NCI-H774 (cell line): ENCODE measurements at places on chromosomes 4 and X.

DNA sequence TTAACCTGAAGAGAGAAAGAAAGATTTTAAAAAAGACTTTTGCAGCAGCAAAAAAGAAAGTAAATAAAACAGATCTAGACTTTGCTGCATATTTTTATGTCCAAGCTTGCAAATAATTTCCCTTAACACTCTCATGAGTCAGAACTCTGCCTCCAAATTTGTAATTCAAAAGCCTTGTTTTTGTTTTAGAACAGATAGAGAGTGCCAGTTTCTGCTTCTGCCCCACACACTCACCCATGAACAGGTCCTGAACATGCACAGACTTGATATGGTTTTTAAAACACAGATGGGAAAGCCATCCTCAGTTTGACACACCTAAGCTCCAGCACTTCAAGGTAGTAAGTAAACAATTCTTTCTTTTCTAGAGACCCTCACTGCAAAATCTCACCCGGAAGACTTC, 39.7 kb upstream of the VCX3B start:
- DNase-seq = no peak

GRCh38 chrX:72316408-72317110, 10.8 kb upstream of the CITED1 start:
- DNase-seq = peak; percentile 8

DNA sequence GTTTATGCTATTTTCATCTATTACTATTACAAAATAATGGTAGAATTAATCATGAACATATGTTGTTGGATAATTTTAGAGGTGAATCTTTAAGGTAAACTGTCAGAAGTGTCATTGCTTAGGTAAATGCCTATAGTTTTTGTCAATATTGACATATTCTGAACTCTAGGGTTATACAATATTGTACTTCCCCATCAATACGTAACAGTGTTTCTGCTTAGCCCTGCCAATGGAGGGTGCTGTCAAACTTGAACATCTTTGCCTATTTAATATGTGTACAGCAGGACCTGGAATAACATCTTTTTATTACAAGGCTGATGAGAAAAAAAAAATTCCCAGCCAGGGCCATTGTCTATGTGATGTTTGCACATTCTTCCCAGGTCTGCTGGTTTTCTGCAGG, 40.8 kb downstream of the ARHGAP24 start:
- DNase-seq = no peak

- DNase-seq = no peak
Measured at GRCh38 chr4:161097821-161098220, 1066.0 kb downstream of the FSTL5 start.

DNA sequence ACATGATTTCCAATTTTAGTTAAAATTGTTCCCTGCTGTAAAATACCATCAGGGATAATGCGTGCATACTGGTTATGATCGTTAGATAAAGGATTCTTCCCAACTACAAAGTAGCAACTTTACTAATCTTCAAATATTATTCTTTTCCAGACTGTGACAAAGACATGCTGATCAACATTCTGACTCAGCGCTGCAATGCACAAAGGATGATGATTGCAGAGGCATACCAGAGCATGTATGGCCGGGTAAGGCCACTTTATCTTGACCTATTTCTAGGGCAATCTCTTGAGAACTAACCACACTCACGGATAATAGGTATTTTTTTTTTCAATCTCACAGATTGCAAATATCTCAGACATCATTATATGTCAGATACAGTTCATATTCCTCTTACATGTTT, 47.0 kb downstream of the ANXA10 start:
- no peak for DNase-seq

DNA sequence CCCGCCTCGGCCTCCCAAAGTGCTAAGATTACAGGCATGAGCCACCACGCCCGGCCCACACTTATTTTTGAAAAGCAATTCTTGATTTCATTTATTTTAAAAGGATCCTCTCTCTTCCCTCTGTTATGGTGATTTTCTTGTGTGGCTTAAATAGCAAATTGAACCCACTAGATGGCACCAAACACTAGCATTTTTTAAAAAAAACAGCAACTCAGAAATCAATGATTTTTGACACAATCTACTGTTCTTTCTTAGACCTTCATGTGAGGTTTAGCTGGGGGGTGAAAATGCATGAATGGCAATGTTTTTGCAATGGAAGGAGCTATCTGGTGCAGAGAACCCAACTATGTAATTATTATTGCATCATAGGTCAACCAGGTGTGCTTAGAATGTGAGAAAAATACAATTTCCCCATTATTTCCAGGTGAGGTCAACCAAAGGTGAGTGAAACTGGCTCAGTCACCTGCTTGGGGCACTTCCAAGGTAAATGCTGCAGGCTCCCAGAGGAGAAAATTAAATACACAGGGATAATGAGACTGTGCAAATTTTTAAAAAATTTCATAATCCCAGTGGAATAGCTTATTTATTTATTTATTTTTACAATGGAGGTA, 226.7 kb upstream of the PRKX start:
- peak; percentile 34 for DNase-seq

GRCh38 chr4:81722290-81722851, 250.7 kb upstream of the RASGEF1B start:
- no peak for DNase-seq

- DNase-seq = no peak
Measured at GRCh38 chr4:177190995-177191580, 118.6 kb upstream of the NEIL3 start.

GRCh38 chr4:47692691-47693090, 145.2 kb downstream of the CORIN start:
- peak; percentile 90 for DNase-seq

GRCh38 chr4:71290074-71290473, 48.7 kb upstream of the SLC4A4 start:
- DNase-seq = no peak

DNA sequence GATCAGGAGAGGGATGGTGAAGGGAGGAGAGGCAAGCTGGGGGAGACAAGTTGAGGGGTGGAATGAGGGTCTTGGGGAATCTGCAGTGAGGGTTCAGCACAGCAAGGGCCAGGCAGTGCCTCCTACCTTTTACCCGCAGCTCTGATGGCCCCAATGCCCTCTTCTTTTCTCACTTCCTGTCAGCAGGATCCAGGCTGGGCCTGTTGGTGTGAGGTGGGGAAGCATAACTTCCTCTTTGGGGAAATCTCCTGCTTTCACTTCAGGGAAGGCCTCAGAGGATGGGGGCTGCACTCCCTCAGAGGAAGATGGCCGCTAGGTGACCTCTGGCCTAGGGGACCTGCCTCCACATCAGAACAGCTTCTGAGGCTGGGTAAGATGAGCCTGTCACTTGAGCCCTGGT, 36.5 kb downstream of the EFNB1 start:
- DNase-seq = no peak

DNA sequence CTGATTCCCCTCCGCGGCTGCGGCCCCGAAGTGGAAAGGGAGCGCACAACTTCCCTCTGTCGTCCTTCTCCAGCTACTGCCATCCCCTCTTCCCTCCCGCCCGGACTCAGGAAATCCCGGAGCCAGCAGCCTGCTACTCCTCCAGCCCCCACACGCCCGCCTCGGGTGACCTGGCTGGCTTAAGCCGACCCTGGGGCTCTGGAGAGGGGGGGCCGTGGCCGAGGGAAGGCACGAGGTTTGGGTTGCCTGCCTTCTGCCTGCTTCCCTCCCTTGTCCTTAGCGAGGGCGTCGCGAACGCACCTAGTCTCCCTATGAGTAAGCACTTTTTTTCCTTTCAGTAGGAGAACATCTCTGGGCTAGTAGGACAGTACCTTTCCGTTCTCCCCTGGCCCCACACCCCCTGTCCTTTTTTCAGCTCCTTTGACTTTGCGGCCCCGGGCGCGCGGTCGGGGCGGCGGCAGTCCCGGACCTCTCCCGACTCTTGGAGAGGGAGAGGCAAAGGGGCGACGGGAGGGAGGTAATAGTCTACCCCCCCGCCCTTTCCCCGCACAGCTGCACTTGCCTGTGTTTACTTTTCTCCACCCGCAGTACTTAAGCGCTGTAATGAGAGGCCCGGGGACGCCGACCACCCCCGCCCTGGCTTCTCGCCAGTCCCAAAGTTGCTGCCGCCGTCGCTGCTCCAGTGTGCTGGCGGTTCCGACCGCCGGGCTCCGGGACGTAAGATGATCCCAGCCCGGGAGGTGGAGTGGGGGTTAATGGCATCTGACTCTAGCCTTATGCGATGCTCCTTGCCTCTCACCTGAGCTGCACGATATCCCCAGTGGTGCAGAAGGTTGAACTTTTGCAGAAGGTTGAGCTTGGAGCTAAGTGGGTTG, 868 bp downstream of the PLS3 start:
- peak; percentile 28 for DNase-seq

GRCh38 chr4:10098780-10099160, 17.8 kb downstream of the WDR1 start:
- DNase-seq = no peak

DNA sequence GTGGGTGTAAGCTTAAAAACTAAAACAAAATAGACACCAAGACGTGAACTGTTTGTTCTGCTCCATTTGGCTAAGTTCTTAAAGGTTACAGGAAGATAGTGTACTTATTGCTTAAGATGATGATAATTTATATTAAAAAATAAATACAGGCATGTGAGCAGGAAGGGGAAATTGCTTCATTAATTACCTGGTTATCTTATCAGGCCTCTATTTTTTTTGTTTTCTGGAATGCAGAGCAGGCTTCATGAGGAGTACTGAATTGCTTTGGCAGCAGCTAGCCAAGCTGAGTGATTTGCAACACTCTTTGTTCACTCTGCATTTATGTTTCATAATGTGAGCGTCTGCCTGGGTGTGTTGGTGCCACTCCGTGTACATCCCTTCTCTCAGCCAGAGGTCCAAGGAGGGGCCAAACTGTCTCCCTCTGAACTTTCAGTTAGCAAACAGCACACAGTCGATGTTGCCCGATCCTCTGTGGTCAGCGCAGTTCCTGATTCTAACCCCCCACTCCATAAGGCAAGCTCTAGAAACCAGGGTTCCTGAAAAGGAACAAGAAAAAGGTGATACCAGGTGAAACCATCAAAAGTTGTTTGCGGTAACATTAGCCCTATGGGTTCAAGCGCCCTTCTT, 348.2 kb downstream of the SPRY1 start:
- DNase-seq = no peak

- DNase-seq = no peak
Measured at GRCh38 chrX:103776546-103776945, at the start of gene PLP1. Gene PLP1, plus strand, starts transcription at chrX:103776840. Its CDS starts 156 bp downstream, at chrX:103776996.

DNA sequence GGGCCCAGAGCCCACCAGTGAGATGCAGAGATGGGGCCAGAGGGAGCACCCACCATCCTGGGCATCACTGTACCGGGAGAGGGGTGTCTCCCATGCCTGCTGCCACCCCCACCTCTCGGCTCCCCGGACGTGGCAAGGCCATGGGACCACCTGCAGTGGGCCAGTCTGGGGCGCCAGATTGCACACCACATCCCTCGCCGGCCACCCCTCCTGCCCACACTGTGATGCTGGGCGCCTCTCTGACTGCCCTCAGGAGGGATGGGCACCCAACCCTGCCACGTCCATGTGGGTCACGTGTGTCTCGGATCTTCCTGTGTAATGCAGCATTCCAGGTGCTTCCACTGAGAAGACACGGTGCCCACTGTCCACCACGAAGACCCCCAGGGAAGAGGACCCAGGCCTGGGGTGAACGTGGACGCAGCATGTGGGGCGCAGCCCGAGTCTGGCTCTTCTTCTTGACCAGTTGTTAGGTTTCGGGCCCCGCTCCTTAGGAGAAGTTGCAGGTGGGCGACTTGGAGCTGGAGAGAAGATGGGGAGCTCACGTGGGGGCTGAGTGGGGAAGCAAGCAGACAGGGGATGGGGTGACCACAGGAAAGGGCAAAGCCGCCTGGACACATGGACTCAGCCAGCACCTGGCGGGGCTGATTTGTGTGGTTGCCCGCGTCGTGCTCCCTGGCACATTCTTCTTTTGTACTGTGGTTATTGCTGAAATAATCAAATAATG, 47.7 kb downstream of the ZFYVE28 start:
- DNase-seq = no peak

GRCh38 chrX:125029131-125029530, 290.5 kb upstream of the TEX13C start:
- DNase-seq = no peak

GRCh38 chrX:106177982-106178321, 9.8 kb downstream of the PWWP3B start:
- DNase-seq = no peak

DNA sequence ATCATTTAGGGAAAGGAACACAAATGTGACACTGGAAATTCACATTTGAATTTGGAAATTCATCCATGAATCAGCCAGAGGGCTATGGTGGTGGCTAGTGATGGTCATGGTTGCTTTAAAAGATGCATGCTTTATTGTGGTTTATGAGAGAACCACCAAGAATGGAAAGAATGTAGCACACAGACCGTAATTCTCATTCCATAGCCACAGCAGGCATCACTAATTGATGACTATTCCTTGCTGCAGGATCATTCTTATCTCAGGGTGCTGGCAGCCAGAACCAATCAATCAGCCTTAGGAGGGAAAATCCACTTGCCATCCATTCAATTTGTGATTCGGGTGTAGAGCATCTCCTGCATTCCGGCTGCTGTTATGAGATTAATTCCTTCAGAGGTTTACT, 115.6 kb downstream of the DHRSX start:
- no peak for DNase-seq

GRCh38 chr4:87103086-87103485, 117.3 kb downstream of the KLHL8 start:
- DNase-seq = no peak

GRCh38 chr4:5636766-5637670, 71.3 kb downstream of the EVC2 start:
- DNase-seq = no peak

GRCh38 chrX:110985470-110985869, 110.5 kb upstream of the PAK3 start:
- DNase-seq = peak; percentile 8

GRCh38 chr4:25890571-25891485, 23.2 kb upstream of the SMIM20 start:
- DNase-seq = no peak

GRCh38 chr4:98283219-98284189, 22.3 kb downstream of the RAP1GDS1 start:
- DNase-seq = no peak
